ENCODE measurements at places on chromosomes 12 and 14.

DNA sequence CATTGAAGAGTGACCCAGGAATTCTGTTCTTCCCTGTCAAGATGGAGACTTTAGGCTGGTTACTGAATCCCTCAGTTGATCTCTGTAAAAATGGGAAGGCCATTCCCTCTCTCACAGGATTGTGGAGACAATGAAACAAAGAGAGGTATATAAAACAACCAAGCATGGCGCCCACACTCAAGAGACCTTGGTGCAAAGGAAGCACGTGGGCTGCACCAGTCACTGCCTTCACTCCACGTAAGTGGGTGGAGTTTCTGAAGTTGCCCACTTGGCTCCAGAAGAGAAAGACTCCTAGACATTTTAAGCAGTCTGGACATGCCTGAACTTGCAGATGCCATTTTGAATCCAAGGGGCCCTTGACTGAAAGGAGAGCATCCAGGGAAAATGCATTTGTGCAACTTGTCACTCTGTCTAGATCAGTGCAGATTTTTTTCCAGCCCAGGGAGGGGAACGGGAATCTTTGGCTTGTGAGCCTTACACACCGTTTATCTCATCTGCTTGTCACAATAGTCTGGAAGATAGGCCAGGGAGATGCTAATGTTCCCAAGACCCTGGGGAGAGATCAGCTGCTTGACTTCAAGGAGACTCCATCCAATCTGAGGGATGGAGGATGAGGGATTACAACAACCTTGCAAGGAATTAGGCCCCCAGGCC, 96.9 kb upstream of the TBX3 start:
- no peak for DNase-seq

DNA sequence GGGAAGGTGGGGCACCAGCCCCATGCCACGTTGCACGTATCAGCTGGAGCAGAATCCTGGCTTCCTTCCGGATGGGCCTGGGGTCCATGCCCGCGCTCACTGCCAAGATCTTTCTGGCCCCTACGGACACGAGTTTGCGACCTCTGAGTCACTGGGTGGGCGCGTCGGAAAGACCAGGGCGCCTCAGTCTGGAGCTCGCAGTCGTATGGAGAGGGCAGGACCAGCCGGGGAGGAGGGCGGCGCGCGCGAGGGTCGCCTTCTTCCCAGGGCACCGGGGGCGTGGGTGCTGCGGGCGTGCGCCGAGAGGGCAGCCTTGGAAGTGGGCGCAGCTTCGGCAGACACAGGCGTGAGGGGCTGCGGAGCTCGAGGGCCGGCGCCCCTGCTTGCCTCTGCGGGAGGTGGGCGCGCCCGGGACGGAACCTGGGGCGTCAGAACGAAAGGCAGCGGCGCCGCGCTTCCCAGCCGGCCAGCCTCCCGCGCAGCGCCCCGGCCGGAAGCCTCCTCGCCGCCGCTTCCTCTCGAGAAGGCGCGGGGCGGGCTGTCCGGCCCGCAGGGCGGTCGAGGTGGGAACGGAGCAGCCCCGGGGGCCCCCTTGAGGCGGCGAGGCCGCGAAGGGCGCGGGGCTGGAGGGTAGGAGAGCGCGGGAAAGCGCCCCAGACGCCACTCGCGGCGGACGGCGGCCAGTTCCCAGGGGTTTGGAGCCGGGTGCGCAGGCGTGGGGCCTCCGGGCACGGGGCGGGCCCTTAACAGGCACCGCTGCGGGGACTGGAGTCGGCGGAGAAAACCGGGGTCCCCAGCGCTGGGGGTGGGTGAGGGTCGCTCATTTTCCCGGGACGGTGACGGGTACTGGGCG, at the start of gene ARL6IP4:
TSS of gene ARL6IP4 (plus strand) at position 499 of the 853 bp plus-strand sequence. CDS start 459 bp downstream, outside the sequence.
- no peak for DNase-seq

GRCh38 chr12:30696486-30696885, 817 bp upstream of the IPO8 start:
- DNase-seq = no peak

- no peak for DNase-seq
Observed at GRCh38 chr12:79871621-79872020, 63.3 kb downstream of the PPP1R12A start.

- no peak for DNase-seq
Observed at GRCh38 chr12:34016361-34016760, 5.9 kb upstream of the ALG10 start.

GRCh38 chr12:6468283-6468575, 2.2 kb downstream of the VAMP1 start:
- no peak for DNase-seq

GRCh38 chr14:21643407-21643806, 8.7 kb upstream of the OR10G2 start:
- no peak for DNase-seq

DNA sequence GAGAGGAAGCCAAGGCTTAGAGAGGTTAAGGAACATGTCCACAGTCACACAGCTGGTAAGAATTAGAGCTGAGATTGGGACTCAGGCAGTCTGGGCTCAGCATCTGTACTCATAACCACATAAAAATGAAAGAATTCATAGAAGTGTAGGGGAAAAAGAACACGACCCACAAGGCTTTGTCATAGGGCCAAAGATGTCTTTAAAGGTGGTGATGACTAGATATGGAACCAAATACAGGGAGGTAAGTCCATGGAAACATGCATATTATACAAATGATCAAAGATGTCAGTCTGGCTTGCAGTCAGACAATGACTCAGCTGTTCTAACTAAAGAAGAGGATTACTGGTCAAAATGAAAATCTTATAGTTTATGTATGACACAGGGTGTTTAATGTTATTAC, 7.2 kb upstream of the SSPN start:
- DNase-seq = no peak

GRCh38 chr12:114668151-114668885, 15.7 kb downstream of the TBX3 start:
- peak; percentile 41 for DNase-seq

DNA sequence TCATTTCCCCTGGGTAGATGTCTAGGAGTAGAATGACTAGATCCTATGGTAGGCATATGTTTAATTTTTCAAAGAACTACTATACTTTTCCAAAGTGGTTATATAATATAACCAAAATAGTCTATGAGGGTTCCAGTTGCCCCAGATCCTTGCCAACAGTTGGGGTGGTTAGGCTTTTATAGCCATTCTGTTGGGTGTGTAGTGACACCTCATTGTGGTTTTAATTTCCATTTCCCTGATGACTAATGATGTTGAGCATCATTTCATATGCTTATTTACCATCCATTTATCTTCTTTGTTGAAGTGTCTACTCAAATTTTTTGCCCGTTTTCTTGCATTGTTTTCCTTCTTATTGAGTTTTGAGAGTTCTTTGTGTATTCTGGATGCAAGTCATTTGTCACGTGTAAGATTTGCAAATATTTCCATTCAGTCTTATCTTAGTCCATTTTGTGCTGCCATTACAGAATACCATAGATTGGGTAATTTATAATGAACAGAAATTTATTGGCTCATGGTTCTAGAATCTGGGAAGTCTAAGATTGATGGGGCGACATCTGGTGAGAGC, 4.7 kb downstream of the SYNE2 start:
- DNase-seq = no peak

DNA sequence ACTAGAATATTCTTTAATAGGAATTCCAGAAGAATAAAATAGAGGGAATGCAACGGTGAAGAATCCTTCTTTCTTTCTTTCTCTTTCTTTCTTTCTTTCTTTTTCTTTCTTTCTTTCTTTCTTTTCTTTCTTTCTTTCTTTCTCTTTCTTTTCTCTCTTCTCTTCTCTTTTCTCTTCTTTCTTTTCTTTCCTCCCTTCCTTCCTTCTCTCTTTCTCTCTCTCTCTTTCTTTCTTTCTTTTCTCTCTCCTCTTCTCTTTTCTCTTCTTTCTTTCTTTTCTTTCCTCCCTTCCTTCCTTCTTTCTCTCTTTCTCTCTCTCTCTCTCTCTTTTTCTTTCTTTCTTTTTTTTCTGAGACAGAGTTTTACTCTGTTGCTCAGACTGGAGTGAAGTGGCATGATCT, 160.8 kb upstream of the PRICKLE1 start:
- DNase-seq = no peak

DNA sequence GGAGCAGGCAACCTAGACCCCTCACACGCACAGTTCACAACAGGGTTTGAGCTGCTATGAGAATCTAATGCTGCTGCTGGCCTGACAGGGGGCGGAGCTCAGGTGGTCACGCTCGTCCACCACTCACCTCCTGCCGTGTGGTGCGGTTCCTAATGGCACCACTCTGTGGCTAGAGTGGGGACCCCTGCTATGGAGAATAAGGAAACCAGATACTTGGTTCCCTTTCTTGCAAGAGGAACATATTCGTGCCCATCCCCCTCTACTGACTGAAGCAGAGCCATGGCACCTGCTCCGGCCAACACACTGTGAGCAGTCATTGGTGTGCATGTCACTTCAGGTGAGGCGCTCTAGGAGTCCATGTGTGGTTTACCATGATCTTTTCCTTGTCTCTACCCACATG, 30.4 kb upstream of the RIMBP2 start:
- DNase-seq = no peak

Data from kidney epithelial cell (primary cell).